OCI-M1 (cell line): ENCODE measurements at places on chromosomes 7 and 10.
A peak's percentile ranks its signal among the peaks of the same experiment; 100 is the strongest.

- peak; percentile 97 for DNase-seq
These were observed 60.4 kb downstream of the INPP5F start for GRCh38 chr10:119786117-119786769.

GRCh38 chr10:48976196-48976595 is 36.6 kb upstream of the LRRC18 start:
- DNase-seq, result peak; percentile 32

- no peak for DNase-seq
These were observed 246.4 kb downstream of the EMX2 start for GRCh38 chr10:117788911-117789310.

DNA sequence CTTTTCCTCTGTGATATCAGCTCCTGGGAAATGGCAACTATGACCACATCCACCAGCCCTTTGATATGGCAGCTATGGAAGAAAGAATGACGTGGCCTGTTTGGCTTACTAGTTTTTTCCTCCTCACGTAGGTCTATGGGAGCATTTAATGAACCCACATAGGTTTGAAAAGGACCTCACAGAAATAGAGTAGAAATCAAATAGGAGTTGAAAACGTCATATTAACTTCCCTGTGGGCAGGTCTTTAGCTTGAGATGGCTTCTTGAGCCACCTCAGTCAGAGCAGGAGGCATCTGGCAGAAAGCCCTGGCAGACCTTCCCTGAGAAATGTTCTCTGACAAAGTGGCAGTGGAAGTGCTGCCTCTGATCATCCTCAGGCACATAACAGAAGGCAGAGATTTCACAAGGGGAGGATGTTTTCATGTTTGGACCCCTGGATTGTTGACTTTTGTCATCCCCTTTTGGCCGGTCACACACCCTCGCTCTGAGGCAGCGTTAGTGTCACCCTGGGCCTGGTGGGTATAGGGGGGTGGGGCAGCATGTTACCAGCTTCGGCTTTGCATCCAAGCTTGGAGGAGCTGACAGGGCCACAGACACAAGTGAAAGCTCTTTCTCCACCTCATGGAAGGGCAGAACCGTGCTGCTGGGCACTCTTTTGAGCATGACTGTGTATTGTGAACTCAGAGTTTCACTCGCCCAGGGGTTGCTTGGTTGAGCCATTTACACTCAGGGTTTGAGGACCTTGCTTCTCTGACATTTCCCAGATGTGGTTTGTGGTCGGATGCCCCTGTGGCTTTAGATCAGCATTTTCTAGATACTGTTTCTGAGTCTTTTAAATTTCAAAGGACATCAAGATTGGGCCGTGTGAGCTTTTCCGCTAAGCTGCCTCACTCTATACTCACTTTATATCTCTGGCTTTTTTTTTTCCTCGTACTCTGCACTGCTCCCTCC is 184.2 kb downstream of the STK31 start:
- peak; percentile 79 for DNase-seq

GRCh38 chr7:55185321-55185802 is 166.5 kb downstream of the EGFR start:
- no peak for DNase-seq

DNA sequence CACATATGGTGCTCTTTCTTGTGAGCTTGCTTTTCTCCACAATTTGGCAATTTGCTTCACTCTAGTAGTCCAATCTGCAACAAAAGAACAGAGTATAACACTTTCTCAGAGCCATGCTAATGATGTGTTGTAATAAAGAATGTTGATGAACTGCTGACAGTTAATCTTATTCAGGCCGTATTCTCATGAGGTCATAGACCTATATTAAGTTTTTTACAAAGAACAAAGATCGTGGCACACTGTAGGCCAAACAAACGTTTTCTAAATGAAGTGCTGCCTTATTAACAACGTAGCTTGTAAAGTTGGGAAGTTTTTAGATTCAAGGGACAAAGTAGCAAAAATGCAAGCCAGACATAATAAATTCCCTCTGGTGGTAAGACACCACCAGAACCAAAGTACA is 160.1 kb downstream of the GALNT11 start:
- DNase-seq, result no peak

DNA sequence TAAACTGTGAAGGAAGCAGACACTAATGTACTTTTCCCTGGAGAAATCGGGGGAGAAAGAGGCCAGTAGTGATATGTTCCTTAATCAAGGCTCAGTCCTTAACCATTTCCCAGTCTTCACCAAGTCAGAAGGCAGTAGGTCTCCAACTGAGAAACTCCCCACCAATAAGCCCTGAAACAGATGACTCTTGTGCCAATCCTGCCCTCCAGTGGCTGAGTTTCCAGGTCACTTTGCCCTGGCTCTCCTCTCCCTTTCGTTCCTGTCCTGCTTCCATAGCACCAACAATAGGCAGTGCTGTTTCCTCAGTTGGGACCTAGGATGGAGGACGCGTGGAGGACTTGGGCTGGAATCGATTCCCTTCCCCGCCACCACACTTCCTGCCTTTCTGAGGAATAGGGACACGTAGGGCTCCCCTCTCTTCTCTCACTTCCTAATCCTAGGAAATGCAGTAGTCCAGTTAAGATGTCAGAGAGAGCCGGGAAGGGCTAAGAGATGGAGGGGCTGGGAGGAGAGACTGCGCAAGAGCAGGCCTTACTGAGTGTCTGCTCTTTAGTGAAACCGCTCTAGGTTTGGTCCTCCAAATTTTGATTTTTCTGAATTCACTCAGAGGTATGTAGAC is 23.4 kb downstream of the ATOH7 start:
- DNase-seq, result peak; percentile 84

GRCh38 chr10:78780551-78780961 is 288.2 kb upstream of the ZMIZ1 start:
- DNase-seq, result no peak

GRCh38 chr7:87216701-87217508 is 2.6 kb downstream of the TMEM243 start:
- no peak for DNase-seq

GRCh38 chr7:99788554-99788953 is 4.6 kb upstream of the CYP3A4 start:
- no peak for DNase-seq

DNA sequence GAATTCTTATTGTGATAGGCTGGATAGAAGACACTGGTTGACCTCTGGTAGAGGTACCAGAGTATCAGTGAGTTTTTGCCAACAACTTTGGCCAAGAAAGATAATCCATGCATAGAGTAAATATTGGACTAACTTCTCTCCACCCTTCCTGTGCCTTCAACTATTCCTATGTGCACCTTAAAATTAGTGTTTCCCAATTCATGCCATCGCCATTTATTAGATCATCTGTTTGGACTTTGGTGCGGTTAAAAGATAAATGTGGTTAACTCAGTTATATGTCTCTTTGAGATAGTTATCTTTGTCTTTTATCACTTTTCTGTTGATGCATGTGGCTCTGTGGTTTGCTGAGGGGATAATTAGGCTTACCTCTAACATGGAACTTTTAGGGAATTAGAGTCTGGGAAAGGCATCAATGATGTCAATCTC is 4.6 kb downstream of the PAPSS2 start:
- DNase-seq, result no peak

- DNase-seq, result no peak
These were observed 494.1 kb downstream of the SH2D4B start for GRCh38 chr10:81031774-81032173.

- no peak for DNase-seq
These were observed 3.9 kb downstream of the MIOS start for GRCh38 chr7:7570584-7570983.

- DNase-seq, result peak; percentile 15
These were observed 60.8 kb upstream of the EEPD1 start for GRCh38 chr7:36092221-36092771.

DNA sequence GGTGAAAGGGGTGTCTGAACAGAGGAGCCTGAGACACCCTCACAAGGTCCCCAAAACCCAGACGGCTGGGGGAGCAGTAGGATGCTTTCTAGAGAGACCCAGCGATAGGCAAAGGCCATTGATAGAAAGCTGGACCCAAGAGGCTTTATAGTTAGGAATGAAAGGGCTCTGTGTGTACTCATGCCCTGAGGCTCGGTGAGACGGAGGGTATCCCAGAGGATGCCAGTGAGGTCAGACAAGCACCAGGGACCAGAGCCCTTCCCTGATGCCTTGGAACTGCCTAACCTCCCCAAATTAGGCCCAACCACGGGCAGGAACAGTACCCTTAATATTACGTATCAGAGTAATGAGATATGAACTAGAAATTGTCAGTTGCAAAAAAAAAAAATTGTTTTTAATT is 48.6 kb upstream of the RTKN2 start:
- DNase-seq, result no peak

GRCh38 chr10:51960494-51960895 is 261.1 kb upstream of the CSTF2T start:
- DNase-seq, result peak; percentile 80

DNA sequence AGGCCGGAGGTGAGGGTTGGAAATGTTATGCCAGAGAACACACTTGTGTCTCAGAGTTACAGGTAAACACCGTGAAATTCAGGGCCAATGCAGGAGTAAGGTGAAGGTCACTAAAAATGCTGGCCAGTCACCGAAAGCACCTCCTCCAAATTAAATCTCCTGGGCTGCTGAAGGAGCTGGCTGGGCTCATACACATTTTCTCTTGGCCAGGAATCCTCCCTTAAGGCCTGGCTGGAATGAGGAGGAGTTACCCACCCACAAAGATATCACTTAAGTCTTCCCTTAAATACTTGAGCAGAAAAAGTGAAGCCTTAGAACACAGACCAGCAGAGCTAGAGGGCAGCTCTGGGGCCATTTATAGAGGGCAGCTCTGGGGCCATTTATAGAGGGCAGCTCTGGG is 46.3 kb downstream of the HTRA1 start:
- no peak for DNase-seq

DNA sequence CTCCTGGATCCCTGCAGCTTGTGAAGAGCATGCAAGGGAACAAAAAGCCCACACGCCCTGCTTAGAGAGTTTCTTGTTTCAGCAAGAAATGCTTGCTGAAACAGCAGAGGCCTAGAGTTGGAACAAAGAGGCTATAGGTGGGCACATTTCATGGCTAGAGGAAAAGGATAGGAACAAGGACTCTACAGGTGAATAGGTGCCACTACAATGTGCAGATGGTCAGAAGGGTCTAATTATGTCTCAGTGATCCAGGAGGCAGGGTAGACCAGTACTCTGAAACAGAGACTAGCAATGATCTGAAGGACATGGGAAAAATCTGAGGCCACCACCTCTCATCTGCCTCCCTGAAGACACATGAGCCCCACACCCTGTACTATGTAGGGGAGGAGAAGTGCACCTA is 609.0 kb downstream of the REEP3 start:
- DNase-seq, result no peak

GRCh38 chr7:127635659-127636285 is 16.2 kb upstream of the SND1 start:
- DNase-seq, result no peak

GRCh38 chr10:52574697-52575096 is 197.9 kb downstream of the MBL2 start:
- no peak for DNase-seq

GRCh38 chr7:16504019-16504418 is 22.6 kb upstream of the LRRC72 start:
- DNase-seq, result no peak

GRCh38 chr10:112095731-112096130 is 87.8 kb downstream of the GPAM start:
- DNase-seq, result no peak

DNA sequence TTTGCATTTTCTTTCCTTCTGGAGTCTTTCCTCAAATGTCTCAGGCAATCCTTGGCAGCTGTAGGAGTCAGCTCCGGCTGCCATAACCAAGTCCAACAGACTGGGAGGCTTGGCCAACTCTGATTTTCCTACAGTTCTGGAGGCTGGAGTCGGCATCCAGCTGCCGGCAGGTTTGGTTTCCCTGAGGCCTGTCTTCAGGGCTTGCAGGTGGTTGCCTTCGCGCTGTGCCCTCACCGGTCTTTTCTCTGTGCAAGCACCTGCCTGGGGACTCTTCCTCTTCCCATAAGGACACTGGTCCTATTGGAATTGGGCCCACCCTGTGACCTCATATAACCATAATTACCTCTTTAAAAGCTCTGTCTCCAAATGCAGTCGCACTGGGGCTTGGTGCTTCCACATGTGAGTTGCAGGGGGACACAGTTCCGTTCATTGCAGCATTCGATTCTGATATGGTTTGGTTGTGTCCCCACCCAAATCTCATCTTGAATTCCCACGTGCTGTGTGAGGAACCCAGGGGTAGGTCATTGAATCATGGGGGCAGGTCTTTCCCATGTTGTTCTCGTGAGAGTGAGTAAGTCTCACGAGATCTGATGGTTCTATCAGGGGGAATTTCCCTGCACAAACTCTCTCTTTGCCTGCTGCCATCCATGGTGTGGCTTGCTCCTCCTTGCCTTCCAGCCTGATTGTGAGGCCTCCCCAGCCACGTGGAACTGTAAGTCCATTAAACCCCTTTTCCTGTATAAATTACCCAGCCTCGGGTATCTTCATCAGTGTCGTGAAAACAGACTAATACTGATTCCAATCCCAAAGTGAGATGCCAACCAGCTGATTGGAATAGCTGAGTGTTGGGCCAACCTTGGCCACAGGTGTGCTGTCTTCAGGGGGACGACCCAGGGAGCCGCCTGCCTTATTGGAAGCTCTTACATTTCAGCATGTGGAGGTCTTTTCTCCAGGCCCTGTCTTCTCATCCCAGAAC is 7.9 kb downstream of the GALNTL5 start:
- DNase-seq, result no peak

DNA sequence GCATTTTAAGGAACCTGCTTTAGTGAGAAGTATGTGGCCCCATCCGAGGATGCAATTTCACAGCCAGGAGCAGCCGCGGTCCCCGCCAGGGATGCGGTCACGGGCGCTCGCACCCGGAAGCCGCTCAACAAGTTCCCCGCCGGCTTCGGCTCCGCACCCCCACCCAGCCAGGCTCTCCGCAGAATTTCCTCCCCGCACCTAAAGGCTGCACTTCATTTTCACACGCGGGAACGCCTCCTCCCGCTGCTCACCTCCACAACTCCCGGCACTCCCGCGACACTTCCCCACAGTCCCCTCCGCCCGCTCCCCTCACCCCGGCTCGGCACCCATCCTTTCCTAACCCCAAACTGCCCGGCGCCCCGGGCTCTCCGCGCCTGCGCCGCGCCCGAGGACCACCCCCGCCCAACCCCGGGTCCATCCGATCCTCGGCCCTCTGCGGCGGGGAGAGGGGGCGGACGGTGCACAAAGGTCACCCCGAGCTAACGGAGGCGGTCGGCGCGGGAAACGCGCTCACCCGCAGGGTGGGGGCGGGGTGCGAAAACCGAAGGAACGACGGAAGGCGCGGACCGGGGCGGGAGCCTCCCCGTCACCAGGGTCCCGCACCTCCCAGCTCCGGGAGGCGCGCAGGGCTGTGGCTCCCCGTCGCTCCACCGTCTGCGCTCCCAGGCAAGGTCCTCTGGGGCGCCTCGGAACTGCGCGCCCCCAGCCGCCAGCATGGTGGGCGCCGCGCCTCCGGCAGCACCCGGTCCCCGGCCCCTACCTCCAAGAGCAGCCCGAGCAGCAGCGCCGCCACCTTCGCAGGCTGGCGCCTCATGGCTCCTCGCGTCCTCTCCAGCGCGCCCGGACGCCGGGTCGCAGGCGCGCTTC is 558 bp downstream of the VOPP1 start:
- DNase-seq, result peak; percentile 47

- no peak for DNase-seq
These were observed 126.9 kb downstream of the IPMK start for GRCh38 chr10:58140691-58141347.
